ENCODE measurements at places on chromosomes 4 and X.

DNA sequence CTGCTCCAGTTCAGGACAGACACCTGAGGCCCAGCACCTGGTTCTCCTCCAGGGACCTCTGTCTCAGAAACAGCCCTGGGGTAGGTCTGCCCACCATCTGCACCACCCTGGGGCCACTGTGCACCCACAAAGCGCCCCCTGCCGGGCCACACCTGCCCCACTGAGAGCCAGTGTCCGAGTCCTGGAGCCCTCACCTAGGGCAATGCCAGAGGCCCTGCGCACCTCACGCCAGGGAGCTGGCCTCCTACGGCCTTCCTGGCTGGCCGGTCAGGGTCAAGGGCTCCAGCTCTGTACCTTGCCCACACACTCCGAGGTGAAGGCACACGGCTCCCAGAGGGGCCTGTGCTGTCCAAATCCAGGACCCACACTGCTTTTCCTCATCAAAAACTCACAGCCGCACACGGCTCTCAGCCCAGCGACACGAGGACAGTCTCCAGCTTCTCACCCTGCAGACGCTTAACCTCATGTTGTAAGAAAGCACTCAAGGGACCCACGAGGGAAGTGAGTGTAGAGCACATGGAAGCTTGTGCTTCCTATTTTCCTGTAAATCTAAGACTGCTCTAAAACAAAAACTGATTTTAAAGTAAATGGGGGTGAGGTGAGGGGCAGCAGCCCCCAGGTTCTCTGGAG lies 5.4 kb downstream of the CTBP1 start:
- DNase-seq, result no peak

DNA sequence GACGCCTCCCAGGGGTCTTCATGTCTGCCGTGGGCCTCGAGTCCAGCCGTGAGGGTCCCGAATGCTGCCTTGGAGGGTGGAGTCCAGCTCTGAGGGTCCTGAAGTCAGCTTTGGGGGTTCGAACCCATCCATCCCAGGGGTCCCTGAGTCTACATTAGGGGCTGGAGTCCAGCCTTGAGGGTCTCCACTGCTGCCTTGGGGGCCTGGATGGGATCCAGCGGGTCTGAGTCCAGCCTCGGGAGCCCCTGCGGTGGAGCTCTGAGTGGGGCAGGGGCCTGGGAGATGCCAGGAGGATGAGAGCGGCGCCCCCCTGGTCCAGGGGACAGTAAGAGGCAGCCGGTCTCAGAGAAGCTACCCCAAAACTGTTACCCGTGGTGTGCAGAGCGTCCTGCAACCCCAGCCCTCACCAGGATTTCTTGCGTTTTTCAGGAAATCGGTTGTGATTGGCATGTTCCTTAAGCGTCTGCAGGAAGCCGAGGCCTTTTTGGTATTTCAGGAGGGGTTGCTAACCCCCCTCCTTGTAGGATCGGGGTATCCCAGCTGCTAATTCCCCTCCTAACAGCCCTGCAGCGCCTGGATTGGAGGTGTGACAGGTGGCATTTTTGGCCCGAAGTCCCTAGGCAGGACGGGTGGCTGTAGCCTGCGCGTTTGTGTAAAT lies 1.7 kb upstream of the GTPBP6 start:
- no peak for DNase-seq

- no peak for DNase-seq
These were observed 112.1 kb downstream of the DHRSX start for GRCh38 chrX:2388669-2389068.

- DNase-seq, result no peak
These were observed 244.4 kb downstream of the SPOCK3 start for GRCh38 chr4:166989886-166990285.

DNA sequence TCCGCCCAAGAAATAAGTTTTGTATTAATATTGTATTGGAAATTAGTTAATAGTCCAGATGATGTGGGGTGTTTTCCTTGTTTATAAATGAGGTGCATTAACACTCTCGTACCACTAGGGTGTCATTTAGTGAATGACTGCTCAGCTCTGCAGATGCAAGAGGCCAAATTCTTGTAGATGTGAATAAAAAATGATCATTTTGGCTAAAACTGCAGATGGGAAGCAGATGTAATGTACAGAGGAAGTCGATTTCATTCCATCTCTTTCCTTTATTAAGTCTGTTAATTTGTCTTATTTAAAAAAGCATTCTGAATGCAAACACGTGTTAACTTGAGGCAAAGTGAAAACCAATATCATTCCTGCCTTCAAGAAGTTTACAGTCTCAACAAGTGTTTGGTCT lies 108.1 kb downstream of the DHX15 start:
- DNase-seq, result no peak

- peak; percentile 54 for DNase-seq
These were observed 150.9 kb downstream of the SHROOM3 start for GRCh38 chr4:76585897-76586360.

DNA sequence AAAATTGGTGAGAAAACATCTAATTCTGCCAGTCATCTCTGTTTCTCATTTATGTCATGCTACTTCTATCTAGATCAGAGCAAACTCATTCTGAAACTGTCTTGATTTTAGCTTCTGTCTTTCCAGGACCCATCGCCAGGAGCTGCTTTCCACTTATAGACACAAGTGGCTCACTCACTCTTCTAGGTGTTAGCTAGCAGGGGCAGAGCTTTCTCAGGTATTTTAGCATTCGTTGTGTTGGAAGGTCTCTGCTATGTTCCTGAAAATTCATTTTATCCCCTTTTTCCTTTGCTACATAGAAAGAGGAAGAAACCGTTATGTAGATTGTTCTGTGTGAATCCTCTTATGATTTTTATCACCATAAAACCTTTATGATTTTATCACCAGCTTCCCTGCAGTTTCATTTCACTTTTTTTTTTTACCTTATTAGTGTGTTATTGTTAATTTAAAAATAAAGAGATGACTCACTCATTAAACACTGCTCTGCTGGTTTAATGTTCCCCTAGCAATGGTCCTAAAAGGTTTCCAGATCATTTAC lies 246.6 kb upstream of the AADAT start:
- DNase-seq, result no peak

- no peak for DNase-seq
These were observed 52.7 kb downstream of the ACOX3 start for GRCh38 chr4:8387615-8388527.

DNA sequence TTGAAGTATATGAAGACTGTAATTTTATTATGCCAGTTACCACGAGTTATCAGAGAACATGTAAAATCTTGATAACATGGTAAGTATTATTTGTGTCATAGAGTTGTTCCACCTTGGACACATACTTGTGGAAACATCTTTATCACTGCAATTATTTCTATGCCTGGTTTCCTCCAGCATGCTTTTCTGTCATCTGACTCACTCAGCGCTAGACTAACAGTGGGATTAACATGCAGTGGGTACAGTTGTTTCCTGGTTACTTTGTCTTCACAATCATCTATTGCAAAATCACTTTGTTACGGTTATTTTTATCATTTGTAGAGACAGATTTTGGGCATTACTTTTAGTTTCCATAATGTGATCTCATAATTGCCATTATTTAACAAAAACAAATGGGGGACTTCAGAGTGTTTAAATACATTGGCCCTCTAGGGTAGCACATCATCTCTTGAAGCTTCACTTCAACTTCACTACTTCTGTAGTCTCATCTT lies at the start of gene STATH:
Gene STATH (plus strand): TSS at position 441 of the 491 bp plus-strand sequence. CDS start 2,472 bp downstream, outside the sequence.
- no peak for DNase-seq
